Esophagus squamous epithelium (tissue), 5 donors: ENCODE measurements at places on chromosomes 2 and 18.
A peak's percentile ranks its signal among the peaks of the same experiment; 100 is the strongest.

- H3K36me3 ChIP-seq, result no peaks in the 10 kb centered on the region
- no peaks in the 10 kb centered on the region for H3K27me3 ChIP-seq
- DNase-seq, result no peak
- H3K4me3 ChIP-seq, result no peak overlapping the region
- H3K27ac ChIP-seq, result no peak overlapping the region
Observed at GRCh38 chr2:3631161-3631850, 26.7 kb upstream of the ALLC start.

GRCh38 chr2:233084488-233084887 is 24.3 kb downstream of the INPP5D start:
- H3K4me3 ChIP-seq, result no peak overlapping the region
- DNase-seq, result no peak
- no peaks in the 10 kb centered on the region for H3K27me3 ChIP-seq
- H3K27ac ChIP-seq, result peak overlapping the region; percentile 87
- no peaks in the 10 kb centered on the region for H3K36me3 ChIP-seq

DNA sequence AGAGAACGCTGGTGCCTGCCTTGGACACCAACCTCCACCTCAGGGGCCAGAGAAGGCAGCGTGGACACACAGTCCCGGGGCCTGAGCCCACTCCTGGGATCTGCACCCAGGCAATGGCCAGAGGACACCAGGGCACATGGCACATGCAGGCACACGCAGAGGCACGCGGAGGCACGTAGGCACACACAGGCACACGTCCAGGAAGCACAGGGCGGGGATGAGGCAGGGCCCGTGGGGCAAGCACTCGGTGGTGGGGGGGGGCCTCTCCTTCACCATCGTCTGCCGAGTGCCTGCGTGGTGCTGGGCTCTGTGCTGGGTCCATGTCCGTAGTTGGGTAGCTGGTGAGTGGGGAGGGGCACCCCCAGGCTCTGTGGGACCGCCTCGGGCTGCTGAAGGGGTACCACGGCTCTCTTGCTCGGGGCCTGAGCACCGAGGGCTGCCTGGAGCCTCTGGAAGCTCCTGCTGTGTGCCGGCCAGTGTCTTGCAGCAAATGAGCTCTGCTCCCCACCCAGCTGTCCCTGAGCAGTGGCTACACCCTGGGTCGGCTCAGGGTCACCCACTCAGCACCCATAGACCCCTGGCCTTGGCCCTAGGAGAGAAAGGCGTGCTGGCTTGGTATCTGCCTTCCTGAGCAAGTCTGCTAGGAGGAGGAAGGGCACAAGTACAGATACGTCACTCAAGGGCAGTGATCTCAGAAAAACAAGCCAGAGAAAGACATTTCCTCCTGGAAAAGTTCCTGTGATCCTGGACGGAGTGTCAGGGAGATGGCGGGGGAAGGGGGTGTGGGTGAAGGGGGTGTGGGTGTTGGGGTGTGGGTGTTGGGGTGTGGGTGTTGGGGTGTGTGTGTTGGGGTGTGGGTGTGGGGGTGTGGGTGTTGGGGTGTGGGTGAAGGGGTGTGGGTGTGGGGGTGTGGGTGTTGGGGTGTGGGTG is 26.4 kb downstream of the RTP5 start:
- no peak overlapping the region for H3K4me3 ChIP-seq
- peak overlapping the region; percentile 82 for H3K27ac ChIP-seq
- peaks cover 41% of the 10 kb centered on the region for H3K4me1 ChIP-seq
- DNase-seq, result peak; percentile 39

DNA sequence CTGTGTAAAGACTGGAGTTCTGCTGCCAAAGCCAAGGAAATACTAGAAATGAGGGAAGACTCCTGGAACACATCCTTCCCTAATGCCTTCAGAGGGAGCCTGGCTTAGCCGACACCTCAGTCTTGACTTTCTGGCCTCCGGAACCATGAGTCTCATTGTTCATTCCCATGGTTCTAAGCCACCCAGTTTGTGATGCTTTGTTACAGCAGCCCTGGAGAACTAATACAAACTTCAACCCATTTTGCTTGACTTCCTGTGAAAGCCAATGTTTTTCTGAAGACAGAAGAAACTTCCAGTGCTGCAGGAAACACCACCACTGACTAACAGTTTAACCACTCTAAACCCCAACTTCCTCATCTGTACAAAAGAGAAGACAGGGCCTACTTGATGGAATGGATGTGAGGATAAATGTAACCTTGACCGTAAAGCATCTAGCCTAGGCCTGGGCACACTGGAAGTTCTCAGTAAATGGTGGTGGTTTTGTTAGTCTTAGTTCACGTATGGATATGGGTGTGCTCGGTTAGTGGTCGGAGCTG is 85.9 kb upstream of the RFX8 start:
- H3K27me3 ChIP-seq, result no peaks in the 10 kb centered on the region
- no peaks in the 10 kb centered on the region for H3K4me1 ChIP-seq
- no peak for DNase-seq

GRCh38 chr2:159003555-159003954 is 35.1 kb downstream of the TANC1 start:
- DNase-seq, result no peak
- no peak overlapping the region for H3K4me3 ChIP-seq
- no peak overlapping the region for H3K27ac ChIP-seq
- H3K27me3 ChIP-seq, result no peaks in the 10 kb centered on the region

GRCh38 chr2:4357121-4357520 is 653.7 kb downstream of the DCDC2C start:
- no peak overlapping the region for H3K4me3 ChIP-seq
- DNase-seq, result no peak
- H3K27me3 ChIP-seq, result no peaks in the 10 kb centered on the region
- no peaks in the 10 kb centered on the region for H3K4me1 ChIP-seq

GRCh38 chr2:237725661-237726060 is 72.9 kb upstream of the RBM44 start:
- no peaks in the 10 kb centered on the region for H3K36me3 ChIP-seq
- DNase-seq, result no peak
- H3K27ac ChIP-seq, result peak overlapping the region; percentile 29
- H3K4me1 ChIP-seq, result peaks cover 16% of the 10 kb centered on the region

- no peaks in the 10 kb centered on the region for H3K36me3 ChIP-seq
- no peak for DNase-seq
- peaks cover 43% of the 10 kb centered on the region for H3K4me1 ChIP-seq
- H3K27ac ChIP-seq, result peak overlapping the region; percentile 11
- no peaks in the 10 kb centered on the region for H3K27me3 ChIP-seq
Observed at GRCh38 chr2:234257859-234258561, 207.5 kb downstream of the SPP2 start.

- peaks cover 23% of the 10 kb centered on the region for H3K4me1 ChIP-seq
- DNase-seq, result no peak
- no peaks in the 10 kb centered on the region for H3K27me3 ChIP-seq
- H3K27ac ChIP-seq, result peak overlapping the region; percentile 43
- H3K4me3 ChIP-seq, result no peak overlapping the region
- no peaks in the 10 kb centered on the region for H3K36me3 ChIP-seq
Observed at GRCh38 chr2:74181739-74182138, 3.1 kb upstream of the MOB1A start.

GRCh38 chr18:53441761-53442414 is 782.6 kb downstream of the MBD2 start:
- H3K27me3 ChIP-seq, result no peaks in the 10 kb centered on the region
- no peak overlapping the region for H3K4me3 ChIP-seq
- H3K27ac ChIP-seq, result no peak overlapping the region
- no peak for DNase-seq
- H3K4me1 ChIP-seq, result no peaks in the 10 kb centered on the region
- H3K36me3 ChIP-seq, result no peaks in the 10 kb centered on the region

GRCh38 chr2:71637736-71638135 is 184.4 kb downstream of the DYSF start:
- no peak overlapping the region for H3K4me3 ChIP-seq
- H3K4me1 ChIP-seq, result no peaks in the 10 kb centered on the region
- DNase-seq, result no peak
- H3K27ac ChIP-seq, result no peak overlapping the region
- no peaks in the 10 kb centered on the region for H3K27me3 ChIP-seq

- H3K36me3 ChIP-seq, result no peaks in the 10 kb centered on the region
- DNase-seq, result no peak
- no peak overlapping the region for H3K4me3 ChIP-seq
- no peaks in the 10 kb centered on the region for H3K27me3 ChIP-seq
- no peaks in the 10 kb centered on the region for H3K4me1 ChIP-seq
Observed at GRCh38 chr2:199775267-199775666, 75.7 kb downstream of the FTCDNL1 start.

- H3K27me3 ChIP-seq, result peaks cover 15% of the 10 kb centered on the region
- no peak overlapping the region for H3K4me3 ChIP-seq
- no peak for DNase-seq
Observed at GRCh38 chr18:78510636-78511035, 469.0 kb upstream of the SALL3 start.

DNA sequence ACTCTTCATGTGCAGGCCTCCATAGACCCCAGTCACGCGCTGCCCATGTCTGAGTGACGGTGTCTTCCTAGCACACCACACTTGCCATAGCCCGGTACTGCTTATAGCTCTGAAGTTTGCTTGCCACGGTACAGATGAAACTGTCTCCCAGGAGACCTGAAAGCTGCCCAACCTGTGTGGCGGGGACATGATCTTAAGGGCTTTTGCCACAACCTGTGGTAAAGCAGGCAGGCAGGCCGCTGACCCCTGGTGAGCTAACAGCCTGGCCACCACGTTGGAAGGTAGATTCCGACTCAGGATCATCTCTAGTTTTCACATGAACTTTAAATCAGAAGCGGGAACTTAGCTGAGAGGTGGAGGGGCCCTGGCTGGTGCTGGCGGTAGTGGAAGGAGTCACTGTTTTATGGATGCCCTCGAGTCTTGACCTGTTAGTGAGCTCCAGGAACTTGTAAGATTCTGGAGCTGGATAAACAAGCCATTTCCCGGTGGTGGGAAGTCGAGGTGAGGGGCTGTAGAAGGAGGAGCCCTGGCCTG is 153.3 kb downstream of the ZNF236 start:
- no peak overlapping the region for H3K27ac ChIP-seq
- DNase-seq, result no peak
- no peaks in the 10 kb centered on the region for H3K27me3 ChIP-seq
- no peak overlapping the region for H3K4me3 ChIP-seq
- H3K4me1 ChIP-seq, result peaks cover 32% of the 10 kb centered on the region
- H3K36me3 ChIP-seq, result peaks cover 10% of the 10 kb centered on the region

DNA sequence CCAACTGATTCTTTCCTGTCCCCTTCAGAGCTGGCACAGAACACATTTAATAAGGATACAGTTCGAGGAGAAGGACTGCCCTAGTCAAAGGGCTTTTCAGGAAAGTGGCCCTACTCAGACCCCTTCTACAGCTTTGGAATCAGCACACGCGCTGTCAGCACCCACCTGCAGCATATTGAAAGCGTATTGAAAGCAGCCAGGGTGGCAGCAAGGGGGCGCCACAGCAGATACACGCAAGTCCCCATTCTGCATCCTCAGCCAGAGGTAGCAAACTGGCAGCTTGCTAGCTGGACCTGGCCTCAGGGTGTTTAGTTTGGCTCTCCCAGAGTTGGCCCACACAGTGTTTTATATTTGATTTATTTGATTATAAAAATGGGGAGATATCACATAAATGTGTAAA is 101.0 kb upstream of the NT5C1B start:
- H3K4me3 ChIP-seq, result no peak overlapping the region
- no peaks in the 10 kb centered on the region for H3K4me1 ChIP-seq
- no peaks in the 10 kb centered on the region for H3K36me3 ChIP-seq
- no peak overlapping the region for H3K27ac ChIP-seq

DNA sequence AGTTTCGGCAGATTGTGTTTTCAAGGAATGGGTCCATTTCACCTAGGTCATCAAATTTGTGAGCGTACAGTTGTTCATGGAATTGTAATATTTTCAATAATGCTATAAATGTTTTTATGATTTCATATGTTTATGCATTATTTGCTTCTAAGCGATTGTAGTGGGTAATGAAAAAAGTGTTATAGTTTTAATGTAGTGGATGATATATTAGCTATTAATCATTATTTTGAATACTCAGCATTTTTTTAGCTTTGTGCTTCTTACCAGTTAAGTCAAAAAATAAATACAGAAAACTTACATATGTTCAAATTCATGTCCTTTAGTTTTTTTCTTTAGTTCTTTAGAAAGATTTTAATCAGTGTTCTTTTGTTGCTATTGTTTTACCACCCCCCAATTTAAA is 677.0 kb downstream of the STK39 start:
- H3K36me3 ChIP-seq, result no peaks in the 10 kb centered on the region
- H3K4me1 ChIP-seq, result no peaks in the 10 kb centered on the region
- no peaks in the 10 kb centered on the region for H3K27me3 ChIP-seq
- no peak overlapping the region for H3K27ac ChIP-seq
- no peak overlapping the region for H3K4me3 ChIP-seq
- DNase-seq, result no peak

GRCh38 chr2:65518751-65519150 is 86.4 kb upstream of the SPRED2 start:
- peaks cover under 1% of the 10 kb centered on the region for H3K27me3 ChIP-seq
- H3K36me3 ChIP-seq, result no peaks in the 10 kb centered on the region
- H3K4me3 ChIP-seq, result no peak overlapping the region
- no peak for DNase-seq
- H3K4me1 ChIP-seq, result no peaks in the 10 kb centered on the region

GRCh38 chr2:219430633-219431615 is 3.7 kb upstream of the SPEG start:
- H3K27me3 ChIP-seq, result peaks cover 7% of the 10 kb centered on the region
- DNase-seq, result no peak
- no peaks in the 10 kb centered on the region for H3K36me3 ChIP-seq
- H3K4me3 ChIP-seq, result no peak overlapping the region

- H3K4me1 ChIP-seq, result peaks cover 4% of the 10 kb centered on the region
- H3K36me3 ChIP-seq, result no peaks in the 10 kb centered on the region
Observed at GRCh38 chr2:107737756-107738155, 88.9 kb upstream of the RGPD4 start.

GRCh38 chr2:202479090-202479489 is 103.0 kb downstream of the BMPR2 start:
- H3K27me3 ChIP-seq, result no peaks in the 10 kb centered on the region
- no peaks in the 10 kb centered on the region for H3K36me3 ChIP-seq
- no peak overlapping the region for H3K4me3 ChIP-seq
- no peak overlapping the region for H3K27ac ChIP-seq
- H3K4me1 ChIP-seq, result no peaks in the 10 kb centered on the region

GRCh38 chr2:22329211-22330154 is 1055.5 kb upstream of the KLHL29 start:
- no peaks in the 10 kb centered on the region for H3K27me3 ChIP-seq
- no peaks in the 10 kb centered on the region for H3K36me3 ChIP-seq
- H3K4me1 ChIP-seq, result no peaks in the 10 kb centered on the region
- no peak for DNase-seq
- H3K4me3 ChIP-seq, result no peak overlapping the region
